AG08395 (cell line): ENCODE measurements at places on chromosomes 7 and 10.
A peak's percentile ranks its signal among the peaks of the same experiment; 100 is the strongest.

DNA sequence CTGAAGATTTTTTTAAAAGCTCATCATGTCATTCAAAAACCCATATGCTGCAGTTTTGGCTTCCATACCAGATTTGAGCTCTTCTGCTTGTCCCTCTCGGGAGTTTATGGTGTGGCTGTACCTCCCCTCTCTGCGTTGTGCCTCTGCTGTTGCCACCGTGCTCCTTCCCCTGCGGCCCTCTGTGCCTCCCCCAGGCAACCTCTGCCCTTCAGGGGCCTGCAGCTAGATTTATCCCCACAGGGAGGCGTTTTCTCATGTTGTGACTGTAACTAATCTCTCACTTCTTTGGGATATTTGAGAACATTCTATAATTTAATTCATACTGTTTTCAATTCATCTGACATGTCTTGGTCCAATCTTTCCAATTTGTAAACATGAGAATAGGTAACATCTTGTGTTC is 52.7 kb downstream of the TASOR2 start:
- no peak for DNase-seq

- DNase-seq = no peak
These were observed 14.4 kb upstream of the PCBD1 start for GRCh38 chr10:70902661-70903261.

- no peak for DNase-seq
These were observed 46.2 kb downstream of the BLNK start for GRCh38 chr10:96225119-96225518.

DNA sequence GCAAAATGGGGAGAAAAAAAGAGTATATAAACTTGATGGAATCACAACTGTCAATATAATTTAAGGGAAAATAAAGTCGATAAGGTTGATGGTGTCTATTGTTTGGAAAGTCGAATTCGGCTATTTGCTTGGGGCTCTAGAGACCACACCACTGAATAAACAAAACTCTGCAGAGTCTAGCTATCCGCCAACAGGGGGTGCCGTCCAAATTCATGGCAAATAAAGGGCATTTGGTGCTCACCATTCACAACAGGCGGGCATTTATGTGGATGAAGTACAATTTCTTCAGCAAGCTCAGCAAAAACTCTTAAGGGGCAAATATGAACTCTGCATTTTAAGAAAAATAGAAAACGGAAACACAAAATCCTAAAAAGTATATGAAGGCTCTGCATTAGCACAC is 23.3 kb downstream of the CD36 start:
- DNase-seq = no peak

DNA sequence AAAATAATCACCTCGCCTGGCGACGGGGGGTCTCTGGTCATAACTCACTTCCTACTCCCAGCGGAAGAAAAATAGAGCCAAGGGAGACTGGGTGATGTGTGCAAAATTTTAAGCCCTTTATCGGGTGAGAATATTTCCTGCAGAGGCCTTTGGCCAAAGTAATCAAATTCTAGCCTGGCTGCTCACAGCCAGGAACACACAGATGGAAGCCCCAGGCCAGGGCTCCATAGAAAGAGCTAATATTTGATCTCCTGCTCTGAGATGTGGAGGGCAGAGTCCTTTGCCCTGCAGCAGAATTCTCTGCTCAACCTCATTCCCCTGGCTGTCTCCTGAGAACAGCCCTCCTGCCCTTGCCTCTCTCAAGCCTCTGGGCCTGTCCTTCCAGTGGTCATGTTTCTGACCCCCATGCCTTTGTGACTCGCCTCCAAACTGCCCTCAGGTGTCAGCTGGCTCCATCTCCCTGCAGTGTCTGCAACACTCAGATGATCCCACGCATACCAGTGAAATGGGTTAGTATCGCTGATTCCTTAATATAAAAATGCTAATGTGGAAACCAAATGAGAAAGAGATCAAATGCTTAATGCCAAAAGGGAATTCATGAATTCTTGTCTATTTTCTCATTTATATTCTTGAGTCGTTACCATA is 34.5 kb downstream of the FRMD4A start:
- no peak for DNase-seq

DNA sequence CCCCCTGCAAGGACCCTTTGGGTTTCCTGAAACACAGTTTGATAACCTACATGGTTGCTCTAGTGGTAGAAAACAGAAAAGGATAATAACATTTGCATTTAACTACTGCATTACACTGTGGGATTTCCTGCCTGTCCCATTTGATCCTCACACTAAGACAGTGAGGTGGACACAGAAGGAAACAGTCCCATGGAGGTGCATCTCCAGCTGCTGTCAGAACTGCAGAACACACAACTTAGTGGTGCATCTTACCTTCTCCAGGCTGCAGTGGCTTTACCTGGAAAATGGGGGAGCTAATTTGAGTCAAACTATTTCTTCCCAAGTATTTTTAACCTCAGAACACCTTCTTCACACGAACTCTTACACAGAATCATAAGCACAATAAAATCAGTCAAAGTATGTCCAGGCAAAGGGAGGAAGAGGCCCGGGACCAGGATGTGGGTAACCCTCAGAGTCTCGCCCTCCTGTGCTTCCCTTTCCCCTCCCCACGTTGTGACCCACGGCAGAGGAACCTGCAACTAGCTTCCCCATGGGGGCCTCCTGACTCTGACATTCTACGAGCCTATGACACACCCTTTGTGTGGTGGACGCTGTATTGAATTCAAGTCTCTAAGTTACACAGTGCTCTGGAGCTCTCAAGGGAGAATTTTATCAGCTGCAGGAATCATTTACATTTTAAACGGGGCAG is 33.7 kb downstream of the SCRN1 start:
- DNase-seq = no peak

DNA sequence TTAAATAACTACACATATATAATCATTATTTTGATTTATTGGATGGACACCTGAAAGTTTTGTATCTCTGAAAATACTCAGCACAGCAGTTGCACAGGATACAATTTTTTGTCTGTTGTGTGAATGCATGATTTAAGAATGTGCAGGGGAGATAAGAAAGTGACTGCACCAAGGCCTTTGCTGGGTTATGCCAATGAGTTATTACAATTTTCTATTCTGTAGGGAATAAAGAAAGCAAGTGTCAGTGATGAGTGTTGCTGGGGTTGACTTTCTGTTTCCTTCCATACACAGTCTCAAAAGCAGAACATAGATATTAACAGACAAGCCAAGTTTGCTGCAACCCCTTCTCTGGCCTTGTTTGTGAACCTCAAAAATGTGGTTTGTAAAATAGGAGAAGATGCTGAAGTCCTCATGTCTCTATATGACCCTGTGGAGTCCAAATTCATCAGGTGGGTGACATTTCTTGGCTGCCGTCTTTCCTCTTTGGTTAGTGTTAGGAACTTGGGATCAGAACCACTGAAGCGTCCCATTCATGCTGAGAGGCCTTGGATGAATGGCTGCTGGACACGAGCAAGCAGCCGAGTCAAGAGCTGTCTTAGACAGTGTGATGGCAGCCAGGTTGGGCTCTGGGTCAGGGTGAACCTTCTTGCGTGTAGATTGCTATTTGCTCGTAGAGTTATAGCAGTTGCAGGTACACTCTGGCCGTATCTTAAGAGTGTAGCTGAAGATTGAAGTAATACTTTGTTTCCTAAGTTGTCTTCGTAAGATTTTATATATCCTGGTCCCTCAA is 92.8 kb downstream of the DOCK1 start:
- no peak for DNase-seq

- no peak for DNase-seq
These were observed 1066.3 kb downstream of the CNTNAP2 start for GRCh38 chr7:147182874-147183273.

DNA sequence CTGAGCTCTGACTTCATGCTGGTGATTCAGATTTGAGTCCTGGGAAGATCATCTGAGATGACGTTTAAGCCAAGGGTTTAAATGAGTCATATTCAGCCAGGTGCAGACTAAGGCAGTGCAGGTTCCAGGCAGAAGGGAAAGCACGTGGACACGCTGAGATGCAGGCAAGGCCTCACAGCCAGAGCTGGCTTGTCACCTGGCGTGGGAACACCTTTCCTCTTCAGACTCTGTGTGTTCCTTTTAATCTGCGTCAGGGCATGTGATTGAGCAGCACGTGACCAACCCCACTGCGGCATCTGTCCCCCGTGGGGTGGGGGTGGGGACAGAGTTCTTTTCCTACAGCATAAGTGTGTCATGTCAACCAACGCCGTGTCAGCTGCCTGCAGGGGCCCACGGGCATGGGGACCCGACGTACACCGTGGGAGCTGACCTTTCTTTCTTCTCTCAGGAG is 10.7 kb upstream of the IDI2 start:
- no peak for DNase-seq

GRCh38 chr7:158312789-158313188 is 274.8 kb downstream of the PTPRN2 start:
- no peak for DNase-seq

- DNase-seq = peak; percentile 51
These were observed 95.8 kb downstream of the HIP1 start for GRCh38 chr7:75642810-75643486.

- DNase-seq = no peak
These were observed 51.3 kb upstream of the PRKAR1B start for GRCh38 chr7:778271-778967.

DNA sequence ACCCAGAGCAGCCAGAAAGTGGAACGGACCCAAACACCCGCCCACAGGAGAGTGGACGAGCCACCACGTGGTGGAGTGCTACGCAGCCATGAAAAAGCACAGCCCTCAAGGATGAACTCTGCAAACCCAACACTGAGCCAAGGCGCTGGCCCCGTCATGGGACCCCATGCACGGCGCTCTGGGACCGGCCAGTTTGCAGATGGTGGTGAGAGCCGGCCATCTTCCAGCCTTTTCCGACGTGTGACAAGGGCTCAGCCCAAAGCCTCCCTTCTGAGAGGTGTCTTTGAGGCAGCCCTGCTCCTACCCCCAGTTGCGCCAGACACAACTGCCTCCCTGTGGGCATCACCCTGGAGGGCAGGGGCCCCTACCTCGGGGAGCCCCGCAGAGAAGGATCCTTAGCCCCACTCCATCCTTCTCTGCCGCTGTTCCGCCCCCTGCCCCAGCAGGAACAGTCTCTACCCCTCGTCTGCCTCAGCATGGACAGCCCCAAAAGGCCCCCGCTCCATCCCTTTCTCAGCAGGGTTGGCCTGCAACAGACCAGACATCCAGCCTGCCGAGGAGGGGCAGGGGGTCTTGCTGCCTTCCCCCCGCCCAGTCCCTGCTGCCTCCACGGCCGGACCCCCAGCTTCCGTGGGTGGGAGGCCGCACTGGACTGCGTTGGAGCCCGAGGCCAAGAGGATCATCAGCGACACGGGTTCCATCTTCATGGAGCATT is 75.7 kb downstream of the MICALL2 start:
- no peak for DNase-seq

- peak; percentile 31 for DNase-seq
These were observed 60.6 kb upstream of the DNAAF5 start for GRCh38 chr7:665736-666453.

DNA sequence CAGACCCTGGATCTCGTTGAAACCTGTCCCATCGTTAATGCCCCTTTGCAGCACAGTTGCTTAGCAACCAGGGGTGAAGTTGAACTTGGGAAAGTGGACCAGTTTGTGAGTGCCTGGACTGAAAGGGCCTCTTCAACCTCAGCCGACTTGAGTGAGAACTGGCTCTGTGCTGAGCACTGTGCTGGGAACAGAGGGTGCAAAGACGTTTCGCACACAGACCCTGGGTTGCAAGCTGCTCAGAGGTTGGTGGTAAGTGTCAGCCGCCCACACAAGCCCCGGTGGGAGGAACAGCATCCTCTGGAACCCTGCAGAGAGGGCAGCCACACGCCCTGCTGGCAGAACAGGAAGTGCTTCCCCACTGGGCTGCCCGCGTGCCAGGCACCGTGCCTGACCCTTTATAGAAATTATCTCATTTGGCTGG is 89.2 kb downstream of the CARD11 start:
- no peak for DNase-seq

DNA sequence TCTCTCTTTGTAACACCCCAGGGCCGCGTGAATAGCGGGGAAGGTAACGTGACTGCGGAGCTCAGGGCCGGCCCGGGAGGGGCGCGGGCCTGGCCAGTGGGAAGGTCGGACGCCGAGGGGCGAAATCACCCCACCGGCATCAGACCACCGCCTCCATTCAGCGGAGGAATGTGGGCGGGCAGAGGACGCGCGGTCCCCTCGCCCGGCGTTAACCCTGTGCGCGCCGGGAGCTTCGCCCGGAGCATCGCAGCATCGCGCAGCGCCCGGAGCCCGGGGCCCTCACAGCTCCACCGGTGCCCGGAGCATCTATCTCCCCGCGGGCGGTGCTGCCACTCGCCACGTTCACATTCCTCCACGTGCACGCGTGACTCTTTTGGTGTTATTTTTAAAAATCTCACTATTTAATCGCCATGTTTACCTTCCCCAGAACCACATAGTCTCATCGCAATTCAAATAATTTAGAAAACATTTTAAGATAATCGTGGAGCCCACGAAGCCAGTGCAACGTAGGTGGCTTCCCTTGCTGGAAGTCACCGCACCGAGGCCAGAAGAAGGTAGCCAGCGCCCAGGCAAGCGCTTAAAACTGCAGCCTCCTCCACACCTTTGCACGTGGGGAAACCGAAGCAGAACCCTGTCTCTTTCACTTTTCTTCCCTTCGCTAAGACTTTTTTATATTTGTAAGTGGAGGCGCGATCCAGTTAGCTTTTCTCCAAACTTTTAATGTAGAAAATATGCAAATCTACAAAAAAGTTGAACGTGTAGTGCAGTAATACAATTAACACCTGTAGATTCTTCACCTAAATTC is 21.8 kb downstream of the FGFBP3 start:
- DNase-seq = peak; percentile 30

DNA sequence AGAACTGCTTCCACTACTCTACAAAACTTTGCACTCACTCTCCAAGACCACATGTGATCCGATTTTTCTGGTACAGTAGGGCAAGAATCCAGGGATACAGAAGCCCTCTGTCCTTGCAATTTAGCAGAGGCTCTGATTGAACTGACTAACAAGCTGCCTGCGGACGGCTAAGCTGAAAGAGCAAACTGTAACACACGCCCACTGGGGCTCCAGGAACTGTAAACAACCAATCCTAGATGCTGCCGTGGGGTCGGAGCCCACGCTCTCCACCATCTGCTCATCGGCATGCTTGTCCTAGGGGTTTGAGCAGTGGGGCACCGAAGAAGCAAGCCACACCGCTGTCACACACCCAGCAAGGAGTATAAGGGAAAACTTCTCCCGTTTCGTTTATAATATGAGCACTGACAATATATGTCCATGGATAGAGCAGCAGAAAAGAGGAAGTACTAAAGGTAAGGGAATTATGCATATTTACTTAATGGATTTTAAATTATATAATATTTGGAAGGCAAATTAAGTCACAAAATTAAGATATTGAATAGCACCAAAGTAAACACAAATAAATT is 634.4 kb upstream of the POT1 start:
- no peak for DNase-seq

DNA sequence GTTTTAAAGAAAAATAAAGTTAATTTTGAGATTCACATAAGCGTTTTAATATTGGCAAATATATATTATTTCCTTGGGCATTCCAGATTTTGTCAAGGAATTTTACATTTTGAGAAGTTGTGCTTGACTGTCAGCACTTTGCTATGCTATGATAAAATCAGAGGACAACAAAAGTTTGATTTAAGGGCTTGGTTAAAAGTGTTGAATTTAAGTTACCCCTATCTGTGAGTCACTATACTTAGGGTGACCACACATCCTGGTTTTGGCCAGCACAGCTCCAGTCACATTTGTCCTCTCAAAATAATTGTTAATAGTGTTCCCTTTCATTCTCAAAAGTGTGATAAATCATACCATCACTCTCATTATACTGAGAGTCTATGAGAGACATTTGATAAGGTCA is 34.2 kb upstream of the ANK3 start:
- no peak for DNase-seq
